Stimulated activated CD4-positive, alpha-beta T cell treated with anti-CD3 and anti-CD28 coated beads, Interleukin-2, amount 100 ng/mL, for 48 hours (primary cell): ENCODE measurements at places on chromosomes 5 and 9.

DNA sequence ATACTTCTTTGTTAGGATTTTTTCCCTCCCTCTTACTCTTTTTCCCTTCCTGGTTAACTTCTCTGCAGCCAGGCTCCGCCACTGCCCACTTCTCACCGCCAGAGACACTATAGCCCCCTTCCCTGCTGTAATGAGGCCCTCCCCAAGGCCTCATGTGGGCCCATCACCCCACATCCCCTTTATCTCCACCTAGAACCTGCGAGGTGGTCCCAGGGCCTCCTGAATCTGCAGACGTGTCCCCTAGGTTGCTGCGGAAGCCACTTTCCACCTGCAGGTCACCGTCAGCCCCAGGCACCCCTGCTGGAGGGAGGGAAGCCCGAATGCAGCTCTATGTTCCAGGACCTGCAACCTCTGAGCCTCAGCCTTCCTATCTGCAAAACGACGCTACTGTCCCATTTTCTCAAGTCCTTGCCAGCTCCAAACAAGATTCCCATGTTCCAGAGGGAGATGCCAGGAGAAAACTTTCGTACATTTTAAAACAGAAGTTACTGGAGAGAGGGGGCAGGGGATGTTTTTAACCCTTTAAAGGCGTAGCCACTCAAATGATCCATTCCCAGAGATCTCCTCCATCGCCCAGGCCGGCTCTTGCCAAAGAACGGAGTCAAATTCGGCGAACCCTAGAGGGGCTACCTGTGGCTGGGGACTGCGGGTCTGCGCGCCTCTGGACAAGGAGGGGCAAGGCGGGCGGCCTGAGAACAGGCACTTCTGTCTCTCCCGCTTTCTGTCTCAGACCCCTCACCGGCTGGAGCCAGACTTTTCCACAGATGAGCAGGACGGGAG is 929 bp downstream of the SH3PXD2B start:
- DNase-seq: no peak

DNA sequence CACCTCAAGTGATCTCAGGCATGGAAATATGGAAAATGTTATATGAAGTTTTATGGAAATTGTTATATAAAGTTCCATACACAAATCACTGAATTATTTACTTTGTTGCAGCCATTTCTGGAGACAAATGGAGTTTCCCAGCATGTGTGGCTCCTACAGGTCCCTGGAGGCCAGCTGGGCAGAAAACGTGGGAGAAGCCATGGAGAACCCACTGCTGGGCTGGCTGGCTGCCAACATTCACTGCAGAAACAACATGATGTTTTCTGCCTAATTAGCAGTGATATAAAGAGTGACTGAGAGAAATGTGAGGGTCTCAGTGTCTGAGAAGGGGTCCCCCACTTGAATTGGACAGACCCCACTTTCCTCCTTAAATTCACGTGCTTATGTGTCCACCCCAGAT is 208.8 kb upstream of the IRX2 start:
- DNase-seq: no peak

- no peak for DNase-seq
Observed at GRCh38 chr5:32088214-32088613, 85.9 kb downstream of the GOLPH3 start.

DNA sequence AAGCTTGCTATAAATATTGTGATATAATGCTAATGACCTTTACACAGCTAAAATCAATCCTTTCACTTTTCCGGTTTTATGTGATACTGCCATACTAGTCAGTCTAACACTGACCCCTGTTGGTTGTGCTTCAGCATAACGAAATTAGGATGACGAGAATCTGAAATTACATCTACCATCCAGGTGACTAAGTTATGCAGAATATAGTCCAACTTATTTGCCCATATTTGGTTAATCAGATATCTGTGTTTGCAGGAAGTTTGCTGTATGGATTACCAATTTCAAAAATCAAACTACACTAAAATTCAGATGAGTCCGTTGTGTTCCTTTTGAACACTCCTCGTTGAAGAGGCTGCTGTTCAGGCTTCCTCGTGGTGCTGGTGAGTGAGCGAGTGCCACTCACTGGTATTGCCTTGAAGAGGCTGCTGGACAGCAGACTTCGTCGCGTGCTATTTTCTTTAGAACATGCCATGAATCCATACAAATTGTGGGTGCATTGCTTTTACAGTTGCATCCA is 32.5 kb downstream of the TENT4A start:
- no peak for DNase-seq

GRCh38 chr5:26666371-26666770 is 372.0 kb downstream of the CDH9 start:
- DNase-seq: no peak

DNA sequence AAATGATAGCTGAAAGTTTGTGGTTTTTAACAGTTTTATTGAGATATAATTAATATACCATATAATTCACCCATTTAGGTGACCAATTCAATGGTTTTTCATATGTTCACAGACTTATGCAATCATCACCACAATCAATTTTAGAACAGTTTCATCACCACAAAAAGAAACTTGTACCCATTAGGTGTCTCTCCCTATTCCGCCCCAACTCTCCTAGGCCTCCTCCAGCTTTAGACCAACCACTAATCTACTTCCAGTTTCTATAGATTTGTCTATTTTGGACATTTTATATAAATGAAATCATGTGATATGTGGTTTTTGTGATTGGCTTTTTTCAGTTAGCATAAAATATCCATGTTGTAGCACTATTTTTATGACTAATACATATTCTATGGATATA is 38.6 kb downstream of the YTHDC2 start:
- no peak for DNase-seq

- no peak for DNase-seq
Observed at GRCh38 chr5:178453224-178453623, 137.0 kb downstream of the COL23A1 start.

DNA sequence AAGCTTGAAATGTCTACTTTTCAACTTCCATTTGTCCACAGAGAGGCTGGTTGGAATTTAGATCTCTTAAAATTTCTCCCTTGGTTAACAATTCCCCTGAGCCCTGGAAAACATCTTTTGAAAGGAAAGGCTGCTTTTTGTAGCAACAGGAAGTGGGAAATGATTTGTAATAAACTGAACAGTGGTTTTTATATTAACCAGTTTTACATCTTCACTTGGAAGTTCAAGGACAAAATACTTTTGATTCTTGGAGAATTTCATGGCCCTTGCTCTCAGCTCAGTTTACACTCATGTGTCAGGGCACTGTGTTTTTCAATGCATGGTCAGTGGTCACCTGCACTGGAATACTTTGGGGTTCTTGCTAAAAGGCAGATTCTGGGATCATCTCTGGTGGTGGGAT is 9.9 kb downstream of the MLANA start:
- no peak for DNase-seq

DNA sequence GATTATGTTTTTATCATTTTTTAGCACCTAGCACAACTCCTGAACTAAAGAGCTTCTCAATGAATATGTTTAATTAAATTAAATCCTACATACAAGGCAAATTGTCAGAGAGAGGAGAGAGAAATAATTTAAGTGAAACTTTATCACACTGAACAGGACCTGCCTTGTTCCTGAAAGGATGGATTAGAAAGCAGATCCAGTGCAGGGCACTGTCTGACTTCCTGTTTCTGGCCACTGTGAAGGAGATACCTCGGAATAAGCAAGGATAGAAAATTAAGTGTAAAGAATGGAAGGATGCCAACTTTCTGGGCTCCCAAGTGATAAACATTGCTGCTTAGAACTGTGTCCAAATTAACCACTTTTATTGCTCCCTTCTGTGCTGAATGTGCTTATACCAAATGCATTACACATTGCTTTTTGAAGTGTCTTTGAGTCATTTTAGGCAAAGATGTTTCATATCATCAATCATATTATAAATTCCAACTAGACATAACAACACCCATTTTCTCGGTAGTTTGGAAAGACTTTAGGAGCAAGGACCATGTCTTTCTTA is 89.1 kb upstream of the SPDL1 start:
- DNase-seq: no peak

DNA sequence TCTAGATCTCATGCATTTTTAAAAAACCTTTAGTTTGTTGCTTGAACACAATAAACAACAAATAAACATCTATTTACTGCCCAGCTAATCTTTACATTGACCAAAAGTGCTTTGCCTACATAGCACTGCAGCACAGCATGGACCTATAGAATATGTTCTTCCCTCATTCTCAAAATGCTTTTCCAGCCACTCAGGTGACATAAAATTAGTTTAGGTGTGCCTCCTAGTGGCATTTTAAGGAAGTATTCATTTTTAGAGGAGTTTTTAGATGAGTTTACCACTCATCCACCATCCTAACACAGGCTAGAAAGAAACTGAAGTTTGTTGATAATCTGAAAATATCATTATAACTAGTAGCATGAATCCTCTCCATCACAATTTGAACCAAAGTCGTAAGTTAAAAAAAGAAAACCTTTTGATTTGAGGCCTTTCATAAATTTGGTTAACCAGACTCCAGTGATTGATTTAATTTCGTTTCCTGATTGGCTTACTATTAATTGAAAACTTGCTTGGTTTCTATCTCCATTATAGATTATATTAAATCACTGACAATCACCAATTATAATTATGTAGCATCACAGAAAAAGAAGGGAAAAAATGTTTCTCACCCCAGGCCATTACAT is 12.6 kb downstream of the PLGRKT start:
- DNase-seq: no peak

DNA sequence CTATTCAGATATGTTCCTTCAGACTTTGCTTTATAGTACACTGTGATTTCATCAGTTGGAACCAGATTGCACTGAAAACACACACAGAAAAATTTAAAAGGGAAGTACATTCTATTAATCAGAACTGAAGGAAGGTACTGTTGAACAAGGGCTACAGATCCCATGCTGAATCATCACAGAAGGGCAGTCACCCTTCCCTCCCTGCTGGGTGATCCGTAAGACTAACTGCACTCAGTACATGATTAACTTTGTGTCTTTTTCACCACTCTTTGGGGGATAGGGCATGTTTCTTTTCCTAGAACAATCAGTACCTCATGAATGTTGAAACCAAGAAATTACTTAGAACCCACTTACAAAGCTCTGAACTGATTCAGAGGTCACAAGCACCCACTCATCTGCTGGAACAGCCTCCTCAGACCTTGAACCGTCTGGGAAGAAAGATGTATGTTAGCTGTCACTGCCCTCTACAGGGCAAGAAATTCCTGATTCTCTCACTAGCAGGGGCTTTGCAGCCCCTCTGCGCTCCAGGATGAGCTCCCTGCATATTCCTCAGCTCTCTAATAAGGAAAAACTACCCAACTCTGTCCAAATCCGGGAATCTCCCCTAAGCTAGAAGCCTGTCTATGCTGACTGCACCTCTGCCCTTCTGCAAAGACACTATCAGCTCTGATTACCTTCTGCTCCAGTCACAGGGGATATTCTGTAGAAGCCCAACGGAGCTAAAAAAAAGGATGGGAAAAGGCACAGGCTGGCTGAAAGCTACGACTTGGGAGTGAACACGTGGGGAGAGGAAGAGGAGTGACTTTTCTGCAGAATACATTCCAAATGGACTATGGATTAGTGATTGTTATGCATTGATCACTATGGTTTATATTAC is 51.0 kb downstream of the IARS1 start:
- DNase-seq: no peak

DNA sequence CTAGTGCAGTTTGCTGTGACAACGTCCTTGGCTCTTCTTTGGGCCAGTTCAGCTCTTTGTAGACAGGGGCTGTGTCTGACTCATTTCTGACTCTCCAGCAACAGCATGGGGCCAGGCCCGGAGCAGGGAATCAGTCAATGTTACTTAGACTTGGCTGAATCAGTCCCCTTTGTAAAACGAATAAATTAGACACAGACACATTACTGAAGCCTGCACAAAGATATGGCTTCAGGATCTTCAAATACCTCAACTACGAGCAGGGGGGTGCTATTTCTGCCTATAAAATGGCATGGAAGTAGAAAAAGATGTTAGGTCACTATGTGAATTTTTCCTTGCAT is 204.7 kb downstream of the TTLL11 start:
- no peak for DNase-seq

DNA sequence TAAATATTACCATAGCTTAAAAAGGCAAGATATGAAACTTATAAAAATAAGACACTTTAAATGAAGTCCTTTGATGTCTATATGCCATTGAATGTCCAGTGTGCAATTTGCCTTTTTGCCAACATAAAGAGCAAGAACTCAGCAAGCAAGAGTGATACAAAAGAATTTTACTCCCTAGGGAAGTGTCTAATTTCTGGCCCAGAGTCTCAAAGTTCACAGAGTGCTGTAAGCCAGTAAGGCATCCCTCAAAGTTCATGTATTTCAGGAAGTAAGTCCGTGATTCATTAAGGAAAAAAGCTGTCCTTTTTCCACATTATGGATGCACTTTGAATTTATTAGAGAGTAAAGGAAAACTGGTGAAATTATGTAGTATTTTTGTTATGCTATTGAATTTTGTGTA is 185.2 kb downstream of the CCDC171 start:
- no peak for DNase-seq

GRCh38 chr5:133370036-133370831 is 242.1 kb downstream of the FSTL4 start:
- no peak for DNase-seq

DNA sequence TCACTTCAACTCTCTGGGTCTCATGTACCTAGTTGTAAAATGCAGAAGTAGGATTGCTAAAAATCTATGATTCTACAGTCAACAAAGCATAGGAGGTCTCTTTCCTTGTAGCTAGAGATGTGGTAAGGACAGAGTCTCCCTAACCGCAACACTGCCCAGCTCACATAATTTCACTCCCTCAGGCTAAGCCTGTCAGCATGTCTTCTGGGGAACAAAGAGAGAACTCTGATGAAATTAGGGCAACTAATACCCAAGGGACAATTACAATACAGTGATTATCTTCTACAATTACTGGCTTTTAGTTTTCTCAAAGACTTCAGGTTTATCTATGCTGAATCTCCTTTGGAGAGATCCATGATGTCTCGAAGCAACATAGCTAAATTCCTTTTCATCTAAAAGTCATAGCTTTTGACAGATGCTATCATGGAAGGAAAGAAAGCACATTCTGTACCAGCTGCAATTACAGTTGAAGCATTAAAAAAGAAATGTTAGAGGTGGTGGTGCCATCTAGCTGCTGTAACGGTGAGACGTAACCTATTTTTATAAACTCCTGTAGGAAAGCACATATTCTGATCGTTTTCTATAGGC is 141.1 kb upstream of the TARS1 start:
- no peak for DNase-seq

GRCh38 chr5:134410822-134411221 is 859 bp downstream of the CDKN2AIPNL start:
- no peak for DNase-seq

GRCh38 chr5:35618304-35618636 is 607 bp downstream of the SPEF2 start:
- DNase-seq: no peak

GRCh38 chr5:6907320-6907918 is 194.2 kb downstream of the TENT4A start:
- no peak for DNase-seq
